ENCODE measurements at places on chromosomes 11 and 22. TPM values are rescaled to one million over a fixed set of nuclear protein-coding genes. Genes with fewer than 3 reads are reported as not detected.

GRCh38 chr11:102361086-102362031 lies 14.3 kb downstream of the BIRC2 start:
- H3K36me3 ChIP-seq, result peaks cover 47% of the 10 kb centered on the region
- H3K4me1 ChIP-seq, result peaks cover 13% of the 10 kb centered on the region
- H3K27me3 ChIP-seq, result no peaks in the 10 kb centered on the region
- no peak overlapping the region for H3K27ac ChIP-seq
- DNase-seq, result peak; percentile 63

GRCh38 chr22:30731658-30732057 lies 37.0 kb downstream of the OSBP2 start:
- H3K27ac ChIP-seq, result no peak overlapping the region
- no peaks in the 10 kb centered on the region for H3K4me1 ChIP-seq
- H3K27me3 ChIP-seq, result no peaks in the 10 kb centered on the region
- H3K36me3 ChIP-seq, result no peaks in the 10 kb centered on the region
- H3K4me3 ChIP-seq, result no peak overlapping the region
- no peak for DNase-seq

DNA sequence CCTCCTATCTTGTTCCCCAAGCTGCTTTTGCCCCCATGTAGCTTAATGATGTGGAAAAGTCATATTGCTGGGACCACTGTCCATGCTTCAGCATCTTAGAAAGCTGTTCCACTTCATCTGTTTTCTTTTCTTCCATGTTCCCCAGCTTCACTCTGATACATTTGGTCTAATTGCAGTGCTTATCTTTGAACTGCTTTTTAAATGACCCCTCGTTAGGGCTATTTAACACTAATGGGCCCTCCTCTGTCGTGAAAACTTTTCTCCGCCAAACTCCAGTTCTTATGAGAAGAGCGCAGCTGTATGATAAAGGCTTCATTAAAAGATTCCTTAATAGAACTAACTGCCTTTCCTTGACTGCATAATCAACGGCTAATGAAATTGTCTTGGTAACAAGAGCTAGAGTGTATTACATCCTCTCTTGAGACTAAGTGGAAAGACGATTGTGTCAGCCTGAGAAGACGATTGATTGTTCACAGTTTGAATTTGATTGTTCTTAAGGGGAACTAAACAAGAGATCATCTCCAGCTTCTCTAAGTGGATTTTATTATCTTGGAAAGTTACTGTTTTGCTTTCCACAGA lies 165.0 kb upstream of the MTNR1B start:
- H3K4me1 ChIP-seq, result no peaks in the 10 kb centered on the region
- DNase-seq, result no peak
- no peak overlapping the region for H3K27ac ChIP-seq
- no peaks in the 10 kb centered on the region for H3K27me3 ChIP-seq
- no peaks in the 10 kb centered on the region for H3K36me3 ChIP-seq

DNA sequence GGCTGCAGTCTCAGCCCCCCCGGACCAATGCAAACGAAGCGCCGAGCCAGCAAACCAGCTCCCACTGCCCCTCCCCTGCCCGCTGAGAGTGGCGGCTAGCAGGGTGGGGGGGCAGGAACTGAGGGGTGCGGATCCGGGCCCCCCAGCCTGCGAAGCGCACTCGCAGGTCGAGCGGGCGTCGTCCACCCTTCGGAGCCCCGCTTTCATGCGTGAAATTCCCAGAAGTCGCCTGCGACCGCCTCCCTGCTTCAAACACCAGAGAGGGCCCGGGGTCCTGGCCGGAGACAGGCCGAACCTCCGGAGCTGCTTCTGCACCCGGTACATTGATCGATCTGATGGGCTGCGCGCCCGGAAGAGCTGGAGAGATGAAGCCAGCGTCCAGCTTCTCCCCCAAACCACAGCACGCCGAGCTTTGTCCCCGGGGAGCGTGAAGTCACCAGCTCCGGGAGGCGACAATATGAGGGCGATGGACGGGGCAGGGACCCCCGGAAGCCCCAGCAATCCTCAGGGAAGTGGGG lies 646 bp upstream of the PATZ1 start:
- peak overlapping the region; percentile 57 for H3K27ac ChIP-seq
- H3K27me3 ChIP-seq, result no peaks in the 10 kb centered on the region
- H3K36me3 ChIP-seq, result peaks cover 33% of the 10 kb centered on the region
- DNase-seq, result peak; percentile 66
- peak overlapping the region; percentile 71 for H3K4me3 ChIP-seq

GRCh38 chr11:118530683-118531596 lies at the start of gene TMEM25:
Gene TMEM25, plus strand, starts transcription at chr11:118531192. Its CDS starts 610 bp downstream, at chr11:118531802.
- no peak within 1 kb of the TSS for H3K27ac ChIP-seq
- H3K4me3 ChIP-seq, result peak within 1 kb of the TSS; percentile 67
- no peak for DNase-seq
- H3K4me1 ChIP-seq, result peaks cover 13% of the 10 kb centered on the region

- H3K36me3 ChIP-seq, result no peaks in the 10 kb centered on the region
- H3K4me1 ChIP-seq, result no peaks in the 10 kb centered on the region
- no peak overlapping the region for H3K4me3 ChIP-seq
- no peak overlapping the region for H3K27ac ChIP-seq
- DNase-seq, result no peak
These were observed 1013.0 kb downstream of the OPCML start for GRCh38 chr11:132519241-132519815.

DNA sequence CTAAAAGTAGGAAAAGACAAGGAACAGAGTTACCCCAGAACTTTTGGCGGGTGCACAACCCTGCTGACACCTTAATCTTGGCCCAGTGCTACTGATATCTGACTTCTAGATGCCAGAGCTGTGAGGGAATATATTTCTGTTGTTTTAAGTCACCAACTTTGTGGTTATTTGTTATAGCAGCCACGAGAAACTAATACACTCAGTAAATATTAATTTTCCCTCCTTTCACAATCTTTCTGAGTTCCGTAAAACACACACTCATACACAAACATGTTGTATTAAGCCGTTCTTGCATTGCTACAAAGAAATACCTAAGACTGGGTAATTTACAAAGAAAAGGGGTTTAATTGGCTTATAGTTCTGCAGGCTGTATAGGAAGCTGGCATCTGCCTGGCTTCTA lies 16.1 kb upstream of the ZDHHC13 start:
- DNase-seq, result no peak
- no peak overlapping the region for H3K4me3 ChIP-seq
- H3K36me3 ChIP-seq, result no peaks in the 10 kb centered on the region
- no peaks in the 10 kb centered on the region for H3K27me3 ChIP-seq
- H3K4me1 ChIP-seq, result no peaks in the 10 kb centered on the region
- H3K27ac ChIP-seq, result no peak overlapping the region

The TTC38 gene
- total RNA-seq, result 58.1 TPM

GRCh38 chr11:63761188-63761587 lies 7.4 kb downstream of the ZFTA start:
- no peak for DNase-seq
- no peaks in the 10 kb centered on the region for H3K27me3 ChIP-seq
- no peaks in the 10 kb centered on the region for H3K4me1 ChIP-seq
- H3K27ac ChIP-seq, result no peak overlapping the region
- H3K36me3 ChIP-seq, result peaks cover 80% of the 10 kb centered on the region

- no peaks in the 10 kb centered on the region for H3K27me3 ChIP-seq
- H3K4me1 ChIP-seq, result peaks cover 12% of the 10 kb centered on the region
- no peak overlapping the region for H3K4me3 ChIP-seq
- no peaks in the 10 kb centered on the region for H3K36me3 ChIP-seq
- no peak for DNase-seq
- H3K27ac ChIP-seq, result no peak overlapping the region
These were observed 583 bp downstream of the MRPL23 start for GRCh38 chr11:1947592-1948237.

The TBCEL gene
- 9.7 TPM for total RNA-seq
